NCI-H526 treated with DMSO at 0.1 percent for 48 hours (cell line): ENCODE measurements at places on chromosomes 2 and 18.

DNA sequence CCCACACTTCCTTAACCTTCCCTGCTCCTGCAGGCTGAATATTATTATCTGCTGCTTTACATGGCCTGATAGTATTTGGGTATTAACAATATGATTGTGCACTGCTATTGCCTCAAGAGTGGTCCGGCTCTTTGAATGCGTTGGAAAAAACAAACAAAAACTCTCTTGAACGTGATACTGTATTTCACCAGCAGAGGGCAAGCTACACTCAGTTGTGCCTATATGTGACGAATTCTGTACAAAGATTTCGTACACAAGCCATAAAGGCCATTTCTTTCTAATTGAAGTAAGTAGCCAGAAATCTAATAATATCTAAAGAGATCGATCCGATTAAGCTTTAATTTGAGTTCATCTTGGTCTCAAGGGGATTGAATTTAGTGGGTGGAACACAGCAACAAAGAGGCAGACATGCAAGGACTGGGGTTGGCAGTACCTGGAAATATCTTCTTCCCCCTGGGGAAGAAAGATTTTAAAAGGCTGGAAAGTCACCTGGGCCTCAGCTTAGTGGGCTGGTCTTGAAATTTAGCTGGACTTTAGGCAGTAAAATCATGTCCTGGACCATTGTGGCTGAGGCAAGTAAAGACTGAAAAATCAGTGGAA, 49.3 kb upstream of the RAB6D start:
- peak; percentile 69 for DNase-seq

GRCh38 chr2:34001557-34001956, 402.5 kb upstream of the FAM98A start:
- DNase-seq = no peak

- no peak for DNase-seq
Measured at GRCh38 chr2:24313744-24314632, 46.3 kb downstream of the ITSN2 start.

GRCh38 chr18:31649978-31650719, 34.2 kb downstream of the B4GALT6 start:
- DNase-seq = no peak

GRCh38 chr2:217922101-217923006, 80.4 kb downstream of the TNS1 start:
- DNase-seq = no peak

GRCh38 chr2:241279413-241279812, 36.1 kb downstream of the HDLBP start:
- no peak for DNase-seq
